Ovary (tissue), 10 donors: ENCODE measurements at places on chromosomes 1 and 21. TPM values are rescaled to one million over a fixed set of nuclear protein-coding genes. Genes with fewer than 3 reads are reported as not detected.

DNA sequence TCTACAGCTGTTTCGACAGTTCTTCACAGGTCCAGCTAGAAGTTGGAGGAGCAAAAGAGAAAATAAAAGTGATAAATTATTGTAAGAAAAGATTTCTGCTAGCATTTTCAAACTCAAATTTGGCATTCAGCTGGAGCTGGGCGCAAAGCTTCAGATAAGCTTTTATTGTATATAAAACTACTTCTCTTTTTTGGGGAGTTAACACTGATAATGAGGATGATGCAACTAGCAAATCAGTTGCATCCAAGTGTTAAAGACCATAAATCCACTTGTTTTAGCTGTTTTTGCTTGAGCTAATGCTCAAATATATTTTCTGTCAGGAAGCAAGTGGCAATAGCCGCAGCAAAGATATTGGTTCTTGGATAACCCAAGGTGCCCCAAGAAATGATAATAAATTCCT, 127.1 kb upstream of the PKN2 start:
- no peak for DNase-seq

DNA sequence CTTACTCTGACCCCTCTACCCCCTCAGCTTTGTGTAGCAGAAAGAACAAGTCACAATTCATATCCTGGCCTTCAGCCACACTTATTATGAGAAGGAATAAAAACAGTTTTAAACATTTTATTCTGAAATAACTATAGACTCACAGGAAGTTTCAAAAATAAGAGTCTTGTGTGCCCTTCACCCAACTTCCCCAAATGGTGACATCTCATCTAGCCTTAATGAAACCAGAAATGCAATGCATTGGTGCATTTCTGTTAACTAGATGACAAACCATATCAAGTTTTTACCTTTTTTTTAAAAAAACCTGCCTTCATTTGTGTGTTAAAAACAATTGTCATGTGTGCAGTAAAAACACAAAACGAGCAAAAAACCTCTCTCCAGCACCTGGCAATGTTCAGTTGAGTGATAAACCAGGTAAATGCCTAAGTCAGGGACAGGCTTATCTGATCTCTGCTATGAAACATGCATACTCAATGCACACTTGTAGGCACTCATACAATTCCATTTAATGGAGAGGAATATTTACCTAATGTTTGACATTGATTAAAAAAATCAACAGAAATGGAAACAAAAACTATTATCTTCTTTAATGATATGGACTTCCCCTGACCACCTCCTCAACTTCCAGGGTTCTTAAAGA, 51.5 kb downstream of the SH3BGR start:
- no peak for DNase-seq

DNA sequence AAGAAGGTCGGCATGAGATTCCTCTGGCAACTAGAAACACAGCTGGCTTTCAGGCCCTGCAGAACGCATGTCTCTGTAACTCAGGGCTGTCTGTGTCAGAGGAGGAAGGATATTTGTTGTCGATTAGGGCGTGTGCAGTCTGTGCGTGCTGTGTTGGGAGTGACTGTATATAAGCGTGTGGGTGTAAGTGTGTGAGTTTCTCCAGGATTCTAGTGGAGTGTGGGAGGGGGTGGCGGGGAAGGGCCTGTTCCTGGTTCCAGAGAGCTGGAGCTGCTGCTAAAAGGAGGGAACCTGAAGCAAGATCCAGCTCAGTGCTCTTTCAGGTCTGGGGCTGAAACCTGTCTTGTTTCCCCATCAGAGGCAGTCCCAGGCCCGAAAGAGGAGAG, 74.3 kb downstream of the SLC16A1 start:
- no peak for DNase-seq

GRCh38 chr1:67307251-67308060, at the start of gene IL12RB2:
Gene IL12RB2 (plus strand): TSS chr1:67307873. CDS start chr1:67320369, 12,496 bp downstream.
- DNase-seq: no peak

- DNase-seq: no peak
These were observed 570 bp downstream of the KCND3 start for GRCh38 chr1:111988743-111989453.

DNA sequence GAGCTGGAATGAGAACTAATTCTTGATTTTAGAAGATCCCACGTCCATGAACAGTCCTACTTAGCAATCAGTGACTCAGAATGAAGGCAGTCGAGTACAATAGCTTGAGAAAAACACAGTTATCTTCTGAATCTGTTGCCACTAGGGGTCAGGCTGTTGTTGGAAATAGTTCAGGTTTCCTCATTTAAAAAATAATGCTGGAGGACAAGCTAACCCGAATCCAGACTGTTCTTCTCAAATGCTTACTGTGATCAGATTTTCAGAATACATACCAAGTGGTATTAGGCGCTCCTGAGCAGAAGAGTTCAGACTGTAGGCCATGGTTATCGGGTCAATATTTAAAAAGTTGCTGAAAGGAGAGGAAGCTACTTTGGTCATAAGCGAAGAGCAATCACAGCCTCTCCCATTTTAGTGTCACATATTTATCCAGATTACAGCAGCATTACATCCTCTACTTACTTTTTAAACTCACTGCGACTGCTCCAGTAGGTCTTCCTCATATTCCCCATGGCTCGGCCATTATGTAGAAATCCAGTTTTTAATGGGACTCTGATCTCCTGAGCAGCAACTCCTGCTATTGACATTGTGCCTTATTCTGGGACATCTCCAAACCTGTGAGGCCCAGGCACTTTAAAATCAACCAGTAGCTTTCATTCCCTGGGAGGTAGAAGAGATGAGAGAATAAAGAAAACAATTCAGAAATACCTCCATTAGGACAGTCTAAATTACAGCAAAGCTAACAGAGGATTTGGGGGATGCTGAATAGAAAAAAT, 10.9 kb downstream of the ERRFI1 start:
- no peak for DNase-seq

DNA sequence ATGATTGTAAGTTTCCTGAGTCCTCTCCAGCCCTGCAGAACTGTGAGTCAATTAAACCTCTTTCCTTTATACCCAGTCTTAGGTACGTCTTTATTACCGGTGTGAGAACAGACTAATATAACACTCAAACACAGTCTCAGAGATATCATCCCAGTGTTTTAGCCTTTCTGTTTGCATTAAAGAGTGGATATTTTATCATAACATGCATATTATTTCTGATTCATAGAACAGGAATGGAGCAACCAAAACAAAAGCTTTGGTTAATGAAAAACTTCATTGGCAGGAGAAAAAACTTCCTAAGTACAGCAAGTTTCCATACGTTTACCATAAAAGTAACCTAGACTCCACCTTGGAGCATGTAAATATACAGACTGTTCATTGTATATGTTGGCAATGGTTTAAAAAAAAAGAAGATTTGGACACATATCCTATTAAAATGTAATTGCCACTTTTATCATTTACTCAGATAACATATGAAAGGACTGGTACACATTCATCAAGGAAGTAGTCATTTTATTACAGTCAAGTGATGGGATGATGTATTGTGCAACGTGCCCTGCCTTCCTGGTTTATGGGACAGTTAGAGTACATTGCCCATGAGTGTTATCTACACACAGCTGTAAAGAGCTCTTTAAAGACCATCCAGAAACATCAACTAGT, 144.8 kb downstream of the ETS2 start:
- DNase-seq: no peak

GRCh38 chr1:169670836-169671235, 40.6 kb downstream of the SELL start:
- DNase-seq: no peak

SNX27 gene
- 35.9 TPM for total RNA-seq

MNDA gene
- total RNA-seq: 2.5 TPM

ID3 gene
- total RNA-seq: 143 TPM

GRCh38 chr1:35441926-35442579, 115.2 kb downstream of the KIAA0319L start:
- DNase-seq: no peak

GRCh38 chr1:228000836-228001563, 5.8 kb upstream of the WNT3A start:
- DNase-seq: no peak

C1orf94 gene
- total RNA-seq: not detected

DNA sequence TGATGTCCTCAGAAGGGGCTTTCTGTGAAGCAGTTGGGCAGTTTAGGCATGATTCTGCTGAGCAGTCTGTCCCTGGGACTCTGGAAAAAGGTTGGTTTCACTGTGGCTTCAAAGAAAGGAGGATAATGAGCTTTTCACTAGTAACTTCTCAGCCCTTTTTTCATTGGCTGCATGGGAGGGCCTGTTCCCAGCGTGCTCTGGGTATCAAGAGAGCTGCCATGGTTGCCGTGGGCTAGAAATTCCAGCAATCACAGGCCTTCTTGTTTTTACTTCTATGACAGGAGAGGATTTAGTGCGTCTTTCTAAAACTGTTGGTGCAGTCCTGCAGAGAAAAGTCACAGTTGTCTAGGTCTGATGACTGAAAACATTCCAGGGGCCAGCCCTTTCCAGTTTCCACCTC, 7.2 kb downstream of the SZRD1 start:
- DNase-seq: no peak

- no peak for DNase-seq
These were observed 57.4 kb upstream of the PRRC2C start for GRCh38 chr1:171427852-171428471.

TAS1R3 gene
- total RNA-seq: 0.10 TPM

LRRC71 gene
- 1.1 TPM for total RNA-seq

CD164L2 gene
- total RNA-seq: not detected

- no peak for DNase-seq
These were observed 267.2 kb downstream of the ZNF648 start for GRCh38 chr1:181794332-181794731.

DNA sequence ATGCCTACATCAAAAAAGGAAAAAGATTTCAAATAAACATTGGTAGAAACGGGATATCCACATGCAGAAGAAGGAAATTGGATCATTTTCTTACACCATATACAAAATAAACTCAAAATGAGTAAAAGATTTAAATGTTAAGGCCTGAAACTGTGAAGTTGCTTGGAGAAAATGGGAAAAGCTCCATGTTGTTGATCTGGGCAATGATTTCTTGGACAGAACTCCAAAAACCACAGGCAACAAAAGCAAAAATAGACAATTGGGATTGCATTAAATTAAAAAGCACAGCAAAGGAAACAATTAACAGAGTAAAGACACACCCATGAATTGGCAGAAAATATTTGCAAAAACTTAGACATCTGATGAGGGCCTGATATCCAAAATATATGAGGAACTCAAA, 105.2 kb upstream of the APP start:
- DNase-seq: no peak

C1orf56 gene
- total RNA-seq: 3.9 TPM

DNA sequence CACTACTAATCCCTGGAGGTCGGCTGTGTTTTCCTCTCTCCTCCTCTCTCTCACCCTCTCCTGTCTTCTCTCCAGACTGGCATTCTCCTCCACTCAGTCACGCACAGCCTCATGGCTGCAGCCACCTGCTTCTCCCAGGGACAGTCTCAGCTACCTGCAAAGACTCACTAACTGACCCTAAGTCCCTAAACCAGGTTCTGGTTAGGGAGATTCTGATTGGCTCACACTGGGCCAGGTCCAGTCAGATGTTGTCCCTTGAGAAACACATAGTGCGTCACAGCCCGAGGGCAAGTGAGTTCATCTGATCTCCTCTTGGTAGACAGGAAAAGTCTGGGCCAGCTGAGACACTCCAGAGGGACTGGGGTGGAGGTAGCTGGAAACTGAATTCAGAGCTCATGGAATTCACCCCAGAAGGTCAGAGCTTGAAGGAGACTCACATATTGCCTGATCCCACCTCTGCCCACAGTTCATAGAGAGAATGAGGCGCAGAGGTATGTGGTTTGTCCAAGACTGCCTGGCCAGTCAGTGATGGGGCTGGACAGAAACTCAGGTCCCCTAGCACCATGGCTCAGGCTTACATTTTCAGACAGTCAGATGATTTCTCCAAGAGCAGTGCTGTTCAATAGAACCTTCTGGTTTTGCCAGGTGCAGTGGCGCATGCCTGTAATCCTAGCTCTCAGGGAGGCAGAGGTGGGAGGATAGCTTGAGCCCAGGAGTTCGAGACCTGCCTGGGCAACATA, 40.4 kb upstream of the RPL11 start:
- no peak for DNase-seq

DNA sequence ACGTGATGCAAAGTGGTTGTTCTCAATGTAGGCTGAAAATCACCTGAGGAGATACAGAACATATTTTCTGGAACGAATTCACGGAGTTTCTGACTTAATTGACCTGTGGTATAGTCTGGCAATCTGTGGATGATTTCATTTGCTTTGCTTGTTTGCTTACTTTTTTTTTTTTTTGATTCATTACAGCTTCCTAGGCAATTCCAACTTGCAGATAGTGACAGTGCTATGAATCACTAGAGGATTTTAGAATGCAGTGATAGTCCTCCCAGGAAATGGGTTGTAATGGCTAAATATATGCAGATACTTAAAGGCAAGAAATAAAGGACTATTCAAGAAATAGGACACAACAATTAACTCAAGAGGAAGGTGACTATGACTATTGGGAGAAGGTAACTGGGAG, 1378.1 kb upstream of the PRMT6 start:
- no peak for DNase-seq

JTB gene
- 88.6 TPM for total RNA-seq

- no peak for DNase-seq
These were observed 77.0 kb upstream of the IRF2BP2 start for GRCh38 chr1:234687011-234687410.

GRCh38 chr1:41913014-41913413, 5.7 kb downstream of the HIVEP3 start:
- no peak for DNase-seq

TRIM46 gene
- total RNA-seq: 0.18 TPM

FAM131C gene
- total RNA-seq: not detected

DNA sequence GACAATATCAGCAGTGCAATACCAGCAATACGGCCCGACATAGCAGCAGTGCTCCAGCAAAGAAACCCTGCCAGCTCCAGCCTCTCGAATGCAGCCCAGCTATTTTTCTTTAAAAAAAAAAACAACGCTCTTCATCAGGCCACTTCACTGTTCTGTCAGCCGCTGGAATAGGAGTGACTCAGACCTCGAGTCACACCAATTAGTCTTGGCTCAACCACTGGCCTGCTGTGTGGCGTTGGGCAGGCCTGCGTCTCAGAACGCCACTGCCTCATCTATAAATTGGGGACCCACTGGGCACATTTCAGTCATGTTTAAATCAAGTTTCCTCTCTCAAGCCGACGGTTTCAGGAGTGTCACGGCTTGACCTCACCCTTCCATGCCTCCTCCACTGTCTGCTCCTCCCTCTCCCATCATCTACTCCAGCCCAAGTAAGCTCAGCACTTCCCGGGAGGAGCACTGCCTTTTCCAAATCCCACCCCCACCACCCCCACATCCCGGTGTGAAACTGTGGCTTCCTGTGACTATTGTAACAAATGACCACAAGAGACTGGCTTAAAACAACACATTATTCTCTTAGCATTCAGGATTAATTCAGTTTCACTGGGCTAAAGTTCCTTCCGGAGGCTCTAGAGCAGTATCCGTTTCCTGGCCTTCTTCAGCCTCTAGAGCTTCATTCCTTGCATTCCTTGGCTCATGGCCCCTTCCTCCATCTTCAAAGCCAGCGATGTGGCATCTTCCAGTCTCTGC, 71.9 kb upstream of the EFHD2 start:
- DNase-seq: no peak

KCNJ6 gene
- not detected for total RNA-seq

GRCh38 chr1:152926091-152926490, 17.7 kb downstream of the IVL start:
- no peak for DNase-seq

- no peak for DNase-seq
These were observed 33.8 kb downstream of the OR10J1 start for GRCh38 chr1:159473335-159473734.

- DNase-seq: no peak
These were observed 133.6 kb upstream of the SLC45A1 start for GRCh38 chr1:8184301-8184700.

RSPO1 gene
- total RNA-seq: 10.8 TPM
